Posterior vena cava (tissue), 2 donors: ENCODE measurements at places on chromosomes 5 and 9. TPM values are rescaled to one million over a fixed set of nuclear protein-coding genes. Genes with fewer than 3 reads are reported as not detected.

Gene HK3
- total RNA-seq, result 36.2 TPM

Gene NTRK2
- total RNA-seq, result 43.8 TPM

Gene PAEP
- total RNA-seq, result not detected

Gene CTNND2
- total RNA-seq, result 0.46 TPM

Gene CNTFR
- 15.5 TPM for total RNA-seq

Gene IFNK
- total RNA-seq, result not detected

Gene ADGRD2
- total RNA-seq, result not detected

Gene SLC34A1
- total RNA-seq, result not detected

Gene ARSI
- 1.3 TPM for total RNA-seq

DNA sequence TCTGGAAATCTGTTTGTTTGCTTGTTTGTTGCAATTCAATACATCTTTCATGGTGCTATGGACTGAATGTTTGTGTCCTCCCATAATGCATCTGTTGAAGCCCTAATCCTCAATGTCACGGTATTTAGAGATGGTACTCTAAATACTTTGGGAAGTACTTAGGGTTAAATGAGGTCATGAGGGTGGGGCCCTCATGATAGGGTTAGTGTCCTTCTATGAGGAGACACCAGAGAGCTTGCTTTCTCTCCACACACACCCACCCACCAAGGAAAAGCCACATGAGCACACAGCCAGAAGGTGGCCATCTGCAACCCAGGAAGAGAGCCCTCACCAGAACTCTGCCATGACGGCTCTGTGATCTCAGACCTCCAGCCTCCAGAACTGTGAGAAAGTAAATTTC is 32.7 kb downstream of the DMGDH start:
- no peak for DNase-seq

DNA sequence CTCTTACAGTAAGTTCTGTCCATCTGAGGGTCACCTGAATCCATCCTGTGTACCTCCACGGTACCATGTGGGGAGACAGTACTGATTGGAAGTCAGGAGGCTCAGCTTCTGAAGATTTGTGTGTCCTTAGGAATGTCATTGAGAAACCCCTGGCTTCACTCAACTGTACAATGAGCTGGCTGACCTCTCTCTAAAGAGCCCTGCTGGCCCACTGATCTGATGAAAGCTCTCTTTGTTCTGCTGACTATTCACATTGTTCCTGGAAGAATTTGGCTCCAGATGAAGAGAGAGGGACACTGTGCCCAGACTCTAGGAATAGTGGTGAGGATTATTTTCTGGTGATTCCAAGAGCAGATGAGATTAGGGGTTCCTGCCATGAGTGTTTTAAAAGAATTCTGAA is 141.2 kb downstream of the LURAP1L start:
- no peak for DNase-seq

GRCh38 chr5:15601853-15602252 is 101.9 kb downstream of the FBXL7 start:
- no peak for DNase-seq

DNA sequence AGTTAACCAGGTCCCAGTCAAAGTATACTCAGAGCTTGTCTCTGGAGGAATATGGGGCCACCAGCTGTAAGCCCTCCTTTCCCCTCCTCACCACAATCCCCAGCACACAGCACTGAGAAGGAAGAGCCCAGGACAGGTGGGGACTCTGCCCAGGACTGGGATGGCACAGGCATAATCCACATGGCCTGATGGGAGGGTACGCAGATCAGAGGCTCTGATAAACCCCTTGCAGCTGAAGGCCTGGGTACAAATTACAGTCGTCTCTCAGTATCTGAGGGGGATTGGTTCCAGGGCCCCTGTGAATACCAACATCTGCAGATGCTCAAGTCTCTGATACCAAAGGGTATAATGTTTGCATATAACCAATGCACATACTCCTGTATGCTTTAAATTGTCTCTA is 245.8 kb downstream of the CRB2 start:
- DNase-seq, result no peak

GRCh38 chr9:19087106-19088000 is 15.4 kb downstream of the HAUS6 start:
- no peak for DNase-seq

DNA sequence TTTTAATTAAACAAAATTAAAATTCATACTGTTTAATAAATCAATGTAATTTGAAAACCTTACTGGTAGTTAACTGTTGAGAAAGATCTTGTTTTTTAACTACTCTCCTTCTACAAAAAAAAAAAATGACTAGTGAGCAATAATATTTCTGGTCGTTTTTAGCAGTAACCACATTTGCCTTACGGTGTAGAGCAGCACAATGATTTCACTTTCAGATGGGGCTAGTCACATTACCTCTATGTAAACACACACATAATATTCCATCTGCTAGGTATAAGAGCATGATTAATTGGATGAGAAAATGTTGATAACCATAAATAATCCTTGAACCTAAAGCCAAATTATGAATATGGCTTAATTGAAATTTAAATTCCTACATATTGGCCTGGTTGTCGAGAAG is 198.1 kb downstream of the CHSY3 start:
- DNase-seq, result no peak

DNA sequence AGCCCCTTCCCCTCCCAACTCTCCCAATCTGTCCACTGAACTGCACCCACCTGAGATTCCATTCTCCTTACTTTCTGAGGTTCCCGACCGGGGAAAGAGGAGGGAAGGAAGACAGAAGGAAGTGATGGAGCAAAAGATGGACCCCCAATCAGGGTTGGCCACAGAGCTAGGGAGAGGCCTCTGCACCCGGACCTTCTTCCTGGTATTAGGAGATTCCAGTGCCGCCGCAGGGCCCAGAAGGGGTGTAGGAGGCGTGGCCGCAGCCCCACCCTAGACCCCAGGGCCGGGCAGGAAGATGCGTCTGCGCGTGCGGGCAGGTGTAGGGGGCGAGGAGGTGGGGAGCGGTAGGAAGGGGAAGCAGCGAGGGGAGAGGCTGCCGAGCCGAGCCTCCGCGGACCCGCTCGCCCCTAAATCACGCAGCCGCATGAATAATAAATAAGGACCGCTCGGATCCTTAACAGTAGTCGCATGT is 104.2 kb upstream of the MVB12B start:
- DNase-seq, result peak; percentile 69

GRCh38 chr9:131923766-131924165 is 155.9 kb downstream of the MED27 start:
- no peak for DNase-seq

DNA sequence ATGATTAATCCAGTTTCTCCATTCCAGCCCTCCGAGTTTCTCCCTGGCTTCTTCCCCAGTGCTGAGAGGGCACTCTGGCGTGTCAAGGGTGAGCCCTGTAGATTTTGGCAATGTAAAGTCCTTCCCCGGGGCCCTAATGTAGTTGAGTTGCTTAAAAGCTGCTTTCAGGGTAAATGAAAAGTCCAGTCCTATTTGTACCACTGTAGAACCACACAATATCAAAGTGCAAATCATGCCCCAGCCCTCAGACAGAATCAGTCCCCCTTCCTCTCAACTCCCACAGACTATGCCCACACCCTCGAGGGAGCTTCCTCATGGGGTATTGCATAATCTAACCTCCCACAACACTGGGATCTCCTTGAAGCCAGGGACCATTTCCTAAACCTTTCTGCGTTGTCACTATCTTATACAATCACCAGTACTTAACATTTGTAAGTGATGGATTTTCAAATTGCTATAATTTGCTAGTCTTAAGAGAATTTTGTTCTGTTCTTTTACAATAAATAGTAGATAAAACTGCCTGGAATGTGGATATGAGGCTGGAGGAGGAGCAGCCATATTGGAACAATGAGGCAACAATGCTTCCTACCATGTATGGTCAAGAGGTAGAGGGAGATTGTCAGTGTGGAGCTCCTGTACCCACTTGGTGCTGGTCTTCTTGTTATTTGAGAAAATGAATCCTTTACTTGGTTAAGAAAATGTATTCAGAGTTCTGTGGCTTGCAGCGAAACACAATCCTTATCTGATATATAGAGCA is 34.4 kb downstream of the ZNF366 start:
- no peak for DNase-seq

- no peak for DNase-seq
Measured at GRCh38 chr9:132068605-132069004, 11.1 kb downstream of the MED27 start.

- no peak for DNase-seq
Measured at GRCh38 chr5:5351288-5351979, 71.0 kb upstream of the ICE1 start.

DNA sequence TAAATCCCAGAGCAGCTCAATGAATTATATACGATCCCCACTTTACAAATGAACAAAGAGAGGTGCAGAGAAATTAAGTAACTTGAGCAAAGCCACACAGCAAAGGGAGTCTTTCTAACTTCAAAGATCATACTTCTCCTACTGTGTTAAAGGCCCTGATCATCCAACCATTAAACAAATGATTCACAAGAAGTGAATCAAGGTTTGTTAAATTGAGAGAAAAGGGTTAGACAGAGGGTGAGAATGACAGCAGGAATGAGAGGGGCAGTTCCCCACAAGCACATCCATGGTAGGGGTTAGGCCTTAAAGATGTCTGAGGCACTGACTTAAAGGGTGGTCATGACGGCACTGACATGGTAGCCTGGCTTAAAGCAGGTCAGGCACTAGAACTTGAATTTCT is 10.7 kb downstream of the IDNK start:
- DNase-seq, result no peak

GRCh38 chr5:38639377-38640358 is 83.2 kb upstream of the LIFR start:
- no peak for DNase-seq

- DNase-seq, result no peak
Measured at GRCh38 chr5:34484216-34484920, 171.8 kb upstream of the RAI14 start.

- DNase-seq, result no peak
Measured at GRCh38 chr5:80348171-80348570, 28.4 kb downstream of the SPZ1 start.

- DNase-seq, result no peak
Measured at GRCh38 chr9:29928072-29928471, 2354.8 kb upstream of the C9orf72 start.
